ENCODE measurements at places on chromosomes 3 and 15.

DNA sequence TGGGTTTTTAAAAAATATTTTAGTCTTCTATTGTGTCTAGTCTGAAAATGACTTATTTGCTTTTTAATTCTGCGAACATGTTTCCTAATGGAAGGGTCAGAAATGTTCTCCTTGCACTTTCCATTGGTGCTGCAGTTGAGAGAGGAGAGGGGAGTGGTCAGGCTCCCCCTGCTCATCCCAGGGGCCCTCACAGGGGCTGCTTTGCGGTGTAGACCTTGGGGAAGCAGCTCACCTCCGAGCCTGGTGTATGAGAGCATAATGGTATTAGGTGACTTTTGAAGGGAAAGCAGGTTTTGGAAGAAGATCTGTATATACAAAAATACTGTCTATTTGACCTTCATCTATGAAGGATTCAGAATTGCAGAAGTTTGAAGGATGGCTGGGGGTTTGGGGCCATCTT, 28.3 kb downstream of the APBA2 start:
- DNase-seq, result no peak

- no peak for DNase-seq
Measured at GRCh38 chr3:61991706-61992105, 381.6 kb downstream of the FEZF2 start.

GRCh38 chr3:12141350-12141749, 17.4 kb downstream of the TIMP4 start:
- DNase-seq, result no peak

DNA sequence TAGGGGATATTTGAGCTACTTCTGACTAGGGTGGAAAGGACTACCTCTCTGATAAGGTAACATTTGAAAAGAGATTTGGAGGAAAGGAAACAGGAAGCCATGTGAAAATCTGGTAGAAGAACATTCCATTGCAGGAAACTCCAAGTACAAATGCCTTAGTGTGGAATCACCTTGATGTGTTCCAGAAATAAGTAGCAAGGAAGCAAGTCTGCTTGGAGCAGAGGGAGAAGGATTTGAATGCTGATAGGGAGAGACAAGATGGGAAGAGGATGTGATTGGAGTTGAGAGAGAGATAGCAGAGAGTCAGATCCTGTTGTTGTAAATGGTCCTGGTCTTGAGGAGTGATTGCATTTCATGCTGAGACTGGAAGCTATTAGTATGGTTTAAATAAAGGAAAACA, 335.1 kb upstream of the DCBLD2 start:
- DNase-seq, result no peak

DNA sequence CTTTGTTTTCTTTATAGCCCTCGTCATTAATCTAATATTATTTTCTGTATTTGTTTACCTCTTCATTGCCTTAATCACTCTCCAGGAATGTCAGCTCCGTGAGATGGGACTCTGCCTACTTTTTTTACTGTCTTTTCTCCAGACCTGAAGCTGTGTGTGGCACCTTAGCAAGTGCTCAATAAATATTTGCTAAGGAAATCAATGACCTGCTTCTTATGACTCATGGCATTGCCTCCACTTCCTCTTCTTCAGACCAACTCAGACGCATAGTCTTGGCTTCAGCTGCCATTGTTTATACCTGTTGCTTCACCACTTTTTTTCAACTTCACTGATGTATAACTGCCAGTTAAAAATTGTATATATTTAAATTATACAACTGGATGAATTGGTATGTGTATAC, 218.5 kb upstream of the CMC1 start:
- DNase-seq, result no peak

DNA sequence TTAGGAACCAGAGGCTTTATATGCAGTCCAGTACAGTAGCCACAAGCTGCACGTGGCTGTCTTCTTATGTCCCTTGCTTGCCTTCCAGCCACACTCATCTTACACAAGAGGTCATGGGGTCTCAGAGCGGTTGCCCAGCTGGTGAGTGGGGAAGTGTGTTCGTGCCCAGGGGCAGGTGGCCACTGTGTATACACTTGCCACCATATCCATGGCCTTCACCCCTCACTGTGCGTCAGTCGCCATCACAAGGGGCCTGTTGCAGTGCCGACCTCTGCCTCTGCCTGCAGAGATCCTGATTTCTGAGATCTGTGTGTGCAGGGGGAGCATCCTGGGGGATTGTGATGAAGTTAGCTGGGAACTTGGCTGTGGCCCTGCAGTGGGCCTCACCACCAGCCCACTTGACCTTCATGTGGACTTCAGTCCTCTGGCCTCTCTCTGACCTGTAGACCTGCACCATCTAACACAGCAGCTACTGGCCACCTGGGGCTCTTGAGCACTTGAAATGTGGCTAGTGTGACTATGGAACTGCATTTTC, 43.1 kb upstream of the SACM1L start:
- no peak for DNase-seq

- peak; percentile 80 for DNase-seq
Measured at GRCh38 chr15:76994001-76994400, 925 bp upstream of the PSTPIP1 start.

DNA sequence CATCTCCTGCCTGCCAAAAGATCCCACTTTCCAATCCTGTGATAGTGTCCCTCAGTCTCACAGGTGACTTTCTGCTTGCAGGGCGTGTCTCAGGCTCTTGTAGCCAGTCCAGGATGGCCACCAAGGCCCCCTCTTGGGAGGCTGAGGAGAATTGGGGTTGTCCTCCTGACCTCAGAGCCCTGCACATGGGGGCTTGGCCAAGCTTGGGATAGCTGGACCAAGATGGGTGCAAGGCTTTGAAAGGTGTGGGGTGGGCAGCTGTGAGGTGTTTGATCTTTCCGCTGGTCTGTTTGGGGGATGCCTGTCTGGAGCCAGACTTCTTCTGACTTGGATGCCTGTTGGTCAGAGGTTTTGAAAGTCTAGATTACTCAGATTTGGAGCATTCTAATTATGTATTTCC, 12.0 kb upstream of the CPNE9 start:
- DNase-seq, result no peak

DNA sequence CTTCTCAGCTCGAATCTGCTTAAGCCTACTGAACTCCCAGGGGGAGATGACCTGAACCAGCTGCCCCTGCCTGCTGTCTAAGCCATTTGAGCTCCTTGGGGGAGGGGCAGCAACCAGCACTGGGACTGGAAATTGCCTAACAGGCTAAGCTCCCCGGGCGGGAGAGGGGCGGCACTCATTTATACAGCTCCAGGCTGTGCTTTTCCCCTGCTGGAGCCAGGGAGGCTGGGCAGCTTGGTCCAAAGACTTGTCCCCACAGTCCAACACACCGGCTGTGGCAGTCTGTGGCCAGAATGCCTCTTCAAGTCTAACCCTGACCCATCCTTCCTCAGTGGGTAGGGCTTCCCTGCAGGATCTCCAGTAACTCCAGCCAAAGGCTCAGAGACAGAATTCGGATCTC, 1241.5 kb downstream of the ROBO2 start:
- no peak for DNase-seq

GRCh38 chr3:42520906-42521305, 18.5 kb downstream of the VIPR1 start:
- DNase-seq, result no peak
